NCI-H1092 (cell line): ENCODE measurements at places on chromosomes 4 and X.

GRCh38 chr4:56468097-56468422 lies 643 bp downstream of the SRP72 start:
- DNase-seq = no peak

DNA sequence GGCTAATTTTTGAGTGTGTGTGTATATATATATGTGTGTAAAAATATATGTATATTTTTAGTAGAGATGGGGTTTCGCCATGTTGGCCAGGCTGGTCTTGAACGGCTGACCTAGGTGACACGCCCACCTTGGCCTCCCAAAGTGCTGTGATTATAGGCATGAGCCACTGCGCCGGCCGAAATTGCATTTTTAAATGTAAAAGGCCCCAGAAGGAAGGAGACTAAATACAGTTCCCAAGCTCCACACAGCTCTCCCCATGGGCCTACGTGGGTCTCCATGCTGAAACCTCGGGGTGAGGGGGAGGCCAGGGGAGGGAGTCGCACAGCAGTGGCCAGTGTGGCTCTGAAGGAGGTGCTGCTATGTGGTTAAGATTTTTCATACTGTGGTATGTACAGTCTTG lies 12.8 kb upstream of the CDKN2AIP start:
- DNase-seq = no peak

DNA sequence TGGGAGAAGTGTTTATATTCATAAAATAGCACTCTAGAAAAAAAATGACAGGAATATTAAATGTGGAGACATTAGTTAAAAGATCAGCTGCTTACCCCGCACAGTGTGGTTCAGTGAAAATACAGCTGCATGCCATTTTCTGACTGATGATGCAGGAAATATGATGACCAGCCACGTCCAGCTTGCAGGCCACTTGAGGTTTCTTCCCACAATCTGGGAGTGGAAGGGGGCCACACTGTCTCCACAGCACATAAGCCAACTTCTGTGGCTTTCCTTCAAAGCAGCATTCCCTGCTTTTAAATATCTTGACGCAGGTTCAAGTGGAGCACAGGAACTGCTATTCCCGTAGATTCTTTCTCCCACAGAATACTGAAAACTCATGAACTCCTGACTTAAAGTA lies 173.4 kb upstream of the GALNT7 start:
- DNase-seq = no peak

GRCh38 chrX:133337250-133337649 lies 78.0 kb downstream of the GPC4 start:
- no peak for DNase-seq

- DNase-seq = no peak
Observed at GRCh38 chr4:187501731-187502130, 493.8 kb upstream of the ZFP42 start.

GRCh38 chr4:101264993-101265815 lies 82.1 kb downstream of the PPP3CA start:
- no peak for DNase-seq

GRCh38 chr4:158229768-158230167 lies 19.5 kb downstream of the TMEM144 start:
- DNase-seq = no peak

DNA sequence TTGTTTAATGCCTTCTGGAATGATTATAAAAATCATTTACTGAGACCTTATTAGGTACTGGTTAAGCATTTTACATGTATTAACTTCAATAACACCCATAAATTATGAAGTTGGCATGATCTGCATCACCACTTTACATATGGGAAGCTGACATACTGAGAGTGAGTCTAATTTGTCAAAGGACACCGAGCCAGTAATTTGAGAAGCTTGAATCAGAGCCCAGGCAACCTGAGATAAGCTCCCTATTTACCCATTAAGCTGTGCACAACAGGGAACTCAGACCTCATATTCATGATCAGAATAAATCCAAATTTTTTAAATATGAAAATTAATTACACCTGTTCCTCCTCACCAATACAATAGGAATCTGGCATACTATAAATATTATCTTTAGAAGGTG lies 247.9 kb upstream of the EPHA5 start:
- DNase-seq = peak; percentile 43

- DNase-seq = peak; percentile 0
Observed at GRCh38 chr4:180542445-180543100, 1700.6 kb upstream of the TENM3 start.

DNA sequence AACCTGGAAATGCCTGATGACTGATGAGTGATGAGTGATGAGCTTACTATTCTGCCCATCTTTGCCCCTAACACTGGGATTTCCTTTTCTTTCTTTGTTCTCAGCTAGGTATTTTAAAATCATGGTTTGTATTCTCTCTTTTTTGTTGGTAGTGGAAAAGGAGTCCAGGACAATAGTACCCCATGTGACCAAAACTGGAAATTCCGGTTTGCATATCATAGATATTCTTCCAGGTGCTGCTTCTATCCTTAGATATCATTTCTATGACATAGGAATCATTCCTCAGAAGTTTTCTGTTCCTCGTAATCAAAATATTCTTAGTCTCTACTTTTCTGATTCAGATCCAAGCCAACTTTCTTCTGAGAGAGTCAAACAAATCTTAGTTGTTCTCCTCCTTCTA lies 320.5 kb upstream of the TET2 start:
- no peak for DNase-seq

- DNase-seq = no peak
Observed at GRCh38 chrX:40383969-40384368, 196.8 kb upstream of the ATP6AP2 start.

- no peak for DNase-seq
Observed at GRCh38 chr4:154588198-154588597, 2.3 kb downstream of the FGA start.

DNA sequence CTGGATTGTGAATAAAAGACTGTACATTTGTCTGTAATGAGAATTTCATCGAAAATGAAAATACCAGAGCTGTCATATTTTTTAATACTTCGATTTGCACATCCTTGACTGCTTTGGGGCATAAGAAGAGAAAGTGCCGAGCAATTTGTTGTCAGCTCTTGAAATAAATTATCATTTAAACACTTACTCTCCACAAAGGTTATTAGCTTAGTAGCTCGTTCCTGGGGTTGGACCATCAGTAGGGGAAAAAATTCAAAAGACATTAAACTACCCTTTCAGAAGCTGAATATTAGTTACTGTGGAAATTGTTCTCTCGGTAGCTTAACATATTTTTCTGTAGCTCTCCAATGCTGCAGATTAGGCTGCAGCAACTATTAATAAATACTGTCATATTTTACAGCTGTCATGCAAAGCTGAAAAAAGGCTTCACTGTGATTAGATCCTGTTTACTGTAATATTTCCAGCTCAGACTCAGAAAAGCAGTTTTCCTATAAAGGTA lies 76.9 kb downstream of the GRIA3 start:
- no peak for DNase-seq

DNA sequence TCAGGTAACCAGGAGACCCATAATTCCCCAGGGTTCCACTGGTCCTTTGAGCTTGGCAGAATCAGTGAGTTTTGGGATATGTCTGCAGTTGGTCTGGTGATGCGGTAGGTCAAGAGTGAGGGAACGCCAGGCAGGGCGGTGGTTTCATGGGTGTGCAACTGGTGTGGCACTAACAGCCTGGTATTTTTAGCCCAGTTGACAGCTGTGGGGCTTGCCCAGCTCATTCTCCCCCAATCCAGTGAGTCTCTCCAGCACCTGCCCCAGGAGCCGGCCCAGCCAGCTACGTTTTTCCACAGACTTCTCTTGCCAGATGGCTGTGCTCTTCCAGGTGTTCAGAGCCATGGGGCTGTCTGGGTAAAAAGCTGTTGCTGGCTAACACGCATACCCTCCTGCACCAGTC lies 1019.9 kb downstream of the CCSER1 start:
- DNase-seq = no peak

- no peak for DNase-seq
Observed at GRCh38 chr4:122903766-122904288, 18.6 kb downstream of the NUDT6 start.

- DNase-seq = no peak
Observed at GRCh38 chr4:128512161-128512560, 224.5 kb upstream of the PGRMC2 start.

GRCh38 chr4:124861761-124862160 lies 149.2 kb upstream of the ANKRD50 start:
- DNase-seq = no peak

DNA sequence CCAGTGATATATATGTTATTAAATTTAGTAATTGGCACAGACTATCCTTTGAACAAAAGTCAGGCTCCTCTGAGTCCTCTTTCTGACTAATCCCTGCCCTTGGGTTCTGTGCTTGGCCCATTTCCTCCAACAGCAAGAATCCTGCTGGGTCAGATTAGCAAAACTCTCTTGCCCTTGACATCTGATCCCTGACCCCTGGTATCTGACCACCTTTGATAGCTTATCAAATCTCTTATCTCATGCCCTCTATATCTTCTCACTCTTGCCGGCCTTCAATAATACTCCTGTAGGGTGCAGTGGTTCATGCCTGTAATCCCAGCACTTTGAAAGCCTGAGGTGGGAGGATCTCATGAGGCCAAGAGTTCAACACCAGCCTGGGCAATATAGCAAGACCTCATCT lies 245.5 kb upstream of the FAM47A start:
- DNase-seq = no peak

DNA sequence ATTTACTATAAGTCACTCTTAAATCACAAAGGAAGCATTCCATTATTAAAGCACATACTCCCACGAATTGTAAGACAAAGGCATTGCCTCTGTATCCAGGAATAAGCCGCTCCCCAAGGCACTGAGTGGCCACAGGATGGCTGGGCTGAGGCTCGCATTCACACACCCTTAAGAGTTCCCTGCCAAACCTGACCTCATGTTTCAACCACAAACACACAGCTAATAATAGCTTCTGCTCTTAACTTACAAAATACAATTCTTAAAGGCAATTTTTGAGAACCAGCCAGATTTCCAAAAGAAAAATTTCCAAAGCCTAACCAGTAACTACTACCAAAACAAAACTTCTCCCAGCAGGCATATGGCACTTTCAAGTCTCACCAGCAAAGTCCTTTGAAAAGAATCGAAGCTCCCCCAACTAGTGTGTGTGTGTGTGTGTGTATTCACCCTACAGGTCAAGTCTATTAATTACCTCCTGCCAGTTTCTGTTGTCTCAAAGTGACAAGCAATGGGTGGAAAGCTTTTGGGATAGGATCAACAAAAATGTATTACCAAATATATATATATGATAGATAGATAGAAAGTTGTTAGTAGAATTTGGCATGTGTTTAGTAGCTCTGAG lies 36.0 kb downstream of the ARHGAP6 start:
- no peak for DNase-seq

DNA sequence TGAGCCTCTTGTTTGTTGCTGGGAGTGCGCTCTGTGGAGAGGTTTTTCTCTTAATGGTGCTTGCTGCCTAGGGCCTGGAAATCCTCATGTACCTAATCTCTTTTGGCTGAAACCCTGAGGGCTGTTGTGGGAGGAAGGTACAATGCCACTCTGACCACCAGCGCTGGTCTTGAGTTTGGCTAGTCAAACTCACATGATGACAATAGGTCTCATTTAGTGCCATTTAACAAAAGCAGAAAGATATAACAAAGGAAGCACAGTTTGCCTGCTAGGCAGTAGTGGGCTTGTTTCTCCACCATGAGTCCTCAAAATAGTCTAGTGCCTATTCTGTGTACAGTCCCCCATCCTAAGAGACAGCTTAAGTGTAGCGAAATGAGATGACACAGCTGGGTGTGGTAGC lies 111.3 kb downstream of the TSPAN7 start:
- no peak for DNase-seq

DNA sequence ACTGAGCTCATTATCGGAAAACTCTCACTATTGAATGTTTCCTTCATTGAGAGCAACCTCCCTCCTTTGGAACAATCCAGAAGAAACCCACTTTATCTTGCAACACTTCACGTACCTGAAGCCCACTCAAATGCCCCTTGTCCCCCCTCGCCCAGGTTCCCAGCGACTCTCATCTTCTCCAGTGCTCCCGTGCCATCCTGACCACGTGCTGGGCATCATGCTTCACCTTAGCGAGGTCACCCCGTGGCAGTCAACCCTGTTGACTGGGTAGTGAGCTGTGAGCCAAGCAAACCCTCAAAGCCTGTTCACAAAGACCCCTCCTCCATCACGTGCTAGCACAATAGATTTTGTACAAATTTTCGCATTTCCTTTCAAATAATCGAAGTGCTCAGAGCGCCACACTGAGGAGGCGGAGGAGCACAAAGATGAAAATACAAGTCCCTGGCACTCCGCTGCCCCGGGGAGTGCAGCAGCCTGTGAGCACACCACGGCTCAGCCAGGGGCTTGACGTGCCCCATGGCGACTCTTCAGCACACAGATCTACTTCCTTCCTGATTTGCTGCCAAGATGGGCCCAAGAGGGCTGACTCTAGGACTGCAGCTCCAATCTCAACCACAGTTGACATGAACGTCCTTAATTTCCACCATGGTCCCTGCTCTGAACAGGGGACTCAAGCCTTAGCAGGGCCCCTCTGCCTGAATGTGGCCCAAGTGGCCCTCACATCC lies 15.6 kb downstream of the PDZD4 start:
- DNase-seq = no peak

GRCh38 chrX:111503485-111503993 lies 7.9 kb upstream of the SERTM2 start:
- DNase-seq = no peak

GRCh38 chr4:140004922-140005627 lies 148.9 kb downstream of the MAML3 start:
- peak; percentile 8 for DNase-seq

DNA sequence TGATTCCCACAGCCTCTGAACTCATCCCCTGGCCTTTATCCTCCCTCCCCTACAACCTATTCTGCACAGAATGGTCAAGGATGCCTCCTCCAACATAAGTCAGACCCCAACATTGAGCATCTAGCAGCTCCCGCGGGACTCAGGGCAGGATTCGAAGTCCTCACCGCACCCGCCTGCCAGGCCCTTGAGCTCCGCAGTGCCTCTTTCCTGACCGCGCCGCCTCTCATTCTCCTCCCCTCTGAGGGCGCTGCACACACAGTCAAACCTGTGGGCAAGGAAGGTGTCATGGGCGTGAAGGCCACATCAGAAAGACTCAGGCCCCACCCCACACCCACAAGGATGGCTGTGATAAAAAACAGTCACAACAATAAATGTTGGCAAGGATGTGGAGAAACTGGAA lies 84.1 kb downstream of the CPZ start:
- no peak for DNase-seq

- DNase-seq = peak; percentile 50
Observed at GRCh38 chr4:40923316-40924095, 173.8 kb downstream of the NSUN7 start.

DNA sequence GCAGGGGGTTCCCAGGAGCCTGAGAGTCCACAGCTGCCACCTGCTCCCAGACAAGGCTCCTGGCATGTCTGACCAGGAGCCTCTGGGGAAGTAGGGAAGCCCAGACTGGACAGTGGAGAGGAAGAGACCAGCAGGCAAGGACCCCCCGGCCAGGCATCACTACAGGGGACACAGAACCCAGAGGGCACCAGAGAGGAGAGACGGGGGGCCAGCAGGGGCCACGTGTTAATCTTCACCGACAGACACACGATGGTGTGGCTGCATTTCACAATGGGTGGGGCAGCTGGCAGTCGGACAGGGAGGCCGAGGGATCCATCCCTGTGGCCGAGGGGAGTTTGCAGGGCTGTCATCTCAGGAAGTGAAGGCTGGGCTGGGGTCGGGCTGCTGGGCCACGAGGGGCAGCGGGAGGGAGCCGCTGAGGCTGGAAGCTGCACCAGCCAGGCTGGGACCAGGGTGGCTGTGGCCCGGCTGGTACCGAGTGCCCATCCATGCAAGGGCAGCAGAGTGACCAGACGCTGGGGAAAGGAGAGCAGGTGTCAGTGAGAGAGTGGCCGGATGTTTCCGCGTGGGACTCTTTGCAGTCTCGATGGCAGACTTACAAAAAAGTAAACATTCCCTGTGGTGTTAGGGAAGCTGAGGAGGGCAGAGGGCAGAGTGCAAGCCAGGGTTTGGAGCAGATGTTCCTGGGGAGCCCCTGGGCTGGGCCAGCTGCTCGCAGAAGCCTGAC lies 4.7 kb downstream of the PDE6B start:
- no peak for DNase-seq
